ENCODE measurements at places on chromosomes 1 and 21.

DNA sequence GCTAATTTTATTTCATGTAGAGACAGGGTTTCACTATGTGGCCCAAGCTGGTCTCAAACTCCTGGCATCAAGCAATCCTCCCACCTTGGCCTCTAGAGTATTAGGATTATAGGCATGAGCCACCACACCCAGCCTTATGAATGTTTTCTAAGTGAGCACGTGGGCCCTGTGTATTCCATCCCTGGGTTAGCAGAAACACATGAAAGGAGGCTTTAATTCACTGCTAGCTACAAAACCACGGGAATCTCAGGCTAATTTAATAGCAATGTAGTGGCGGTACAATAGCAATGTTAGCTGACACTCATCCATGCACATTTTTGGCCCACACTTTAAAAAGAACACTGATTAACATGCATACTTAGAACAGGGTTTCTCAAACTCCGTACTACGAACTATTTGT is 32.0 kb downstream of the VTCN1 start:
- no peak for DNase-seq

GRCh38 chr21:14572204-14572780 is 26.2 kb upstream of the SAMSN1 start:
- DNase-seq, result no peak

GRCh38 chr1:177915641-177916040 is 54.2 kb downstream of the SEC16B start:
- DNase-seq, result no peak

GRCh38 chr1:57591842-57592241 is 168.0 kb upstream of the DAB1 start:
- DNase-seq, result peak; percentile 58

- DNase-seq, result peak; percentile 16
Observed at GRCh38 chr1:4422504-4423289, 231.7 kb upstream of the AJAP1 start.

DNA sequence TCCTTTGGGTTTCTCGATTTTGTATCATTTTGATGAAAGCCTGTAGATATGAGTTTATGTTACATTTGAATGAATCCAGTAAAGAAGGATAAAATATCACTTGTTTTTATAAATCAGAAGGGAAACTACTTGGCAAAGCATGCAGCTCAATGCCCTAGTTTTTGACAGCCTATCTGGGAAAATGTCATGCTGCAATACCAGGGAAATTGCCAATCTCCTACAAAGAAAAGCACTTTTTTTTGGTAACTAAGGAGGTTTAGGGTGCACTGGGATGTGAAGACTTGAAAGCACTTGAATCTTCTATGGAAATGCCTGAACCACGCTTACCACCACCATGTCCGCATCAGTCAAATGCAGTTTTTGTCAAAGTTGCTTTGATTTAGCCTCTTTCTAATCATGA is 446.9 kb upstream of the LRRC7 start:
- no peak for DNase-seq

DNA sequence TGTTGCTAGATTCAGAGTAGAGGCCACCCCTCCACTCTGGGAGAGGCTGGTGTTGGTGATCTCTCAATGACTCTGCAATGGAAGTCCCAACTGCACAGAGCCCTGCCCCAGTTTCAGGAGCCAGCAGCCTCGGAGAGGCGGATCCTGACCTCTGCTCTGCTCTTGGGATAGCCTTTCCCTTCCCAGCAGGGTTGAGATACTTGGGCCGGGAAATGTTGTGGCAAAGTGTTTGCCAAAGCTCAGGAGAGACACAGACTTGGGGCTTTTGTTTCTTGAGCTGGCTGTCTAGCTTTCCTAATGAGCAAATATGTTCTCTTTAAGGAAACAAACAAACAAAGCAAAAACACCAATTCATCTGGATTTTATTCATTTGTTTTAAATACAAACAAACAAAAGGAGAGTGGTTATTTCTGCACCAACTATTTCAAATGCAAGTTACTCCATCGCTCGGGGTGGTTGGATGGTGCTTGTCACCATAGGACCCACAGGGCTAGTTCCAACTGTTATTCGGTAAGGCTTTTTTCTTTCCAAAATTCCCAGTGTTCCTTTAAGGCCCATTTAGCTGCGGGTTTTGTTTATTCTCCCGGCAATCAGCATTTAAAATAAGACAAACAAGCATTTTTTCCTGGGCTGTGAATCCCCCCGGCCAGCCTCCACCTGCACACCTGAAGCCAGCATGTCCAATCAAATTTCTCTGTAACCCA is 193.9 kb upstream of the LMO4 start:
- no peak for DNase-seq
